ENCODE measurements at places on chromosomes 6 and 20. TPM values are rescaled to one million over a fixed set of nuclear protein-coding genes. Genes with fewer than 3 reads are reported as not detected.

RPS6KA2 gene
- total RNA-seq = 5.7 TPM

IRAK1BP1 gene
- total RNA-seq = 3.0 TPM

RIN2 gene
- total RNA-seq = 0.43 TPM

L3MBTL3 gene
- total RNA-seq = 35.5 TPM

DEFB132 gene
- total RNA-seq = not detected

ZC3H12D gene
- total RNA-seq = 25.5 TPM

ELOVL2 gene
- not detected for total RNA-seq

- H3K4me1 ChIP-seq = no peaks in the 10 kb centered on the region
- no peaks in the 10 kb centered on the region for H3K27me3 ChIP-seq
- H3K27ac ChIP-seq = no peak overlapping the region
Observed at GRCh38 chr6:77143659-77144447, 319.4 kb downstream of the HTR1B start.

GRCh38 chr6:157368359-157369049 lies 12.5 kb upstream of the ZDHHC14 start:
- H3K4me1 ChIP-seq = peaks cover 14% of the 10 kb centered on the region
- H3K4me3 ChIP-seq = no peak overlapping the region
- H3K27ac ChIP-seq = no peak overlapping the region
- H3K27me3 ChIP-seq = peaks cover 61% of the 10 kb centered on the region
- DNase-seq = no peak
- no peaks in the 10 kb centered on the region for H3K36me3 ChIP-seq

GRCh38 chr6:167661552-167662044 lies 165.1 kb upstream of the AFDN start:
- no peak overlapping the region for H3K4me3 ChIP-seq
- DNase-seq = no peak
- H3K36me3 ChIP-seq = no peaks in the 10 kb centered on the region
- no peaks in the 10 kb centered on the region for H3K27me3 ChIP-seq

DNA sequence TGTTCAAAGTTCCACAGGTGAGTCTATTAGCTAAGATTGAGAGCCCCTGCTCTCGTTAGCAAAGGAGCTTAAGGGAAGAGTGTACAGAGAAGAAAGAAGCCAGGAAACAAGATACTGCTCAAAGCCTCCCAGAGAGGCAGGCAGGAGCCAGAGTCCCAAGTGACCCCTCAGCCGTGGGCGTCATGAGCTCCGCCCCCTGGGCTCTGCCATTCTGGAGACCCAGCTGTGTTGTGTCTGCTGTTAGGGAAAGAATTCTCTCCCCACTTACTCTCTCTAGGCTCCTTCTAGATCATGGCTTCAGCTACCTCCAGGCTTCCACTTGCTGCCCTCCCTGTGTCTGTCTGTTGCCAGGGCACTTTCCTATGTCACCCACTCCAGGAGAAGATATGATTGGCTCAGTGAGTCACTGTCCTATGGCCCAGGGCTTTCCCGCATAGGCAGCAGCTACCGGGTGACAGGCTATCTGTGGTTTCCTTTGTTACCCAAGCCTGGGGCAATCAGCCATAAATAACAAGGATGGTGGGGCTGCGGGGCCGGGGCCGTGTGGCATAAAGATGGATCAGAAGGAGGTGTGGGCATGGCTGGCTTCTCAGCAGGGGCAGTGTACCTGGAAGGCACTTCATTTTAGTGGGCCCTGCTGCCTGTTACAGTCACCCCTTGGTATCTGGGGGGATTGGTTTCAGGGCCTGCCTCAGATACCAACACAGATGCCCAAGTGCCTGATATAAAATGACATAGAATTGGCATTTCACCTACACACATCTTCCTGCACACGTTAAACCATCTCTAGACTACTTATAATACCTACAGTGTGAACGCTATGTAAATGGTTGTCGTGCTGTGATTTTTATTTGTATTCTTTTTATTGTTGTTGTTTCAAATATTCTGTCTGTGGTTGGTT lies 118.9 kb downstream of the ARMC2 start:
- H3K36me3 ChIP-seq = peaks cover 1% of the 10 kb centered on the region
- DNase-seq = no peak
- peaks cover 20% of the 10 kb centered on the region for H3K4me1 ChIP-seq
- H3K27ac ChIP-seq = no peak overlapping the region
- no peaks in the 10 kb centered on the region for H3K27me3 ChIP-seq

- H3K4me3 ChIP-seq = no peak overlapping the region
Observed at GRCh38 chr20:59640267-59640666, 35.9 kb downstream of the PHACTR3 start.

GRCh38 chr6:150482883-150483409 lies 114.1 kb downstream of the IYD start:
- no peaks in the 10 kb centered on the region for H3K4me1 ChIP-seq
- H3K36me3 ChIP-seq = no peaks in the 10 kb centered on the region
- no peak overlapping the region for H3K4me3 ChIP-seq
- no peak for DNase-seq

GRCh38 chr20:34017610-34018009 lies 23.9 kb downstream of the RALY start:
- H3K4me1 ChIP-seq = peaks cover 56% of the 10 kb centered on the region
- H3K27me3 ChIP-seq = no peaks in the 10 kb centered on the region
- no peak for DNase-seq
- H3K27ac ChIP-seq = no peak overlapping the region

- no peaks in the 10 kb centered on the region for H3K36me3 ChIP-seq
- H3K4me3 ChIP-seq = no peak overlapping the region
- no peak overlapping the region for H3K27ac ChIP-seq
Observed at GRCh38 chr6:48031711-48032110, 79.3 kb downstream of the PTCHD4 start.

- H3K27me3 ChIP-seq = peaks cover 40% of the 10 kb centered on the region
- H3K36me3 ChIP-seq = no peaks in the 10 kb centered on the region
- H3K4me3 ChIP-seq = no peak overlapping the region
Observed at GRCh38 chr6:108744996-108745395, 103.2 kb upstream of the ARMC2 start.

DNA sequence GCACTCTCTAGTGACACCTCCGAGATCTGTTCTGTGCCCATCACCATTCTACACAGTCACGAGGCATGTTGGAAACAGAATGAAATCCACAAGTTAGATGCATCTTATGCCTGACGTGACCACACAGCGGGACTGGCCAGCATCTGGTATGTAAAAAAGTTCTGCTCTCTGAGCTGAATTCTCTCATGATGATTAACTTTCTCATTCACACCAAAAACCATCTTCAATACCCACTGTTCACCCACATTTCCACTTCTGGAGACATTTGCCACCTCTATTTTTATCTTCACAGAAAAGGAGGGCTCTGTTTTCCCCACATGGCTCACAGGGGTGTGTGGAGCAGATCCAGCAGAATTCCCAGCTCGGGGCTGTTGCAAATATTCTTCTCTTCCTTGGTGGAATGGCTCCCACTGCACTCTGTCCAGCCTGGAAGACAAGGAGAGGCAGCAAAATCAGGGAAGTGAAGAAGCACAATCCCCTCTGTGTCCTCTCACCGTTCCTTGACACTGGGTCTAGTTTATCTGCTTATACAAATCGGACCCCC lies 303.4 kb downstream of the TAF4 start:
- H3K4me3 ChIP-seq = no peak overlapping the region
- H3K27ac ChIP-seq = no peak overlapping the region
- H3K36me3 ChIP-seq = no peaks in the 10 kb centered on the region
- peaks cover 2% of the 10 kb centered on the region for H3K27me3 ChIP-seq

DNA sequence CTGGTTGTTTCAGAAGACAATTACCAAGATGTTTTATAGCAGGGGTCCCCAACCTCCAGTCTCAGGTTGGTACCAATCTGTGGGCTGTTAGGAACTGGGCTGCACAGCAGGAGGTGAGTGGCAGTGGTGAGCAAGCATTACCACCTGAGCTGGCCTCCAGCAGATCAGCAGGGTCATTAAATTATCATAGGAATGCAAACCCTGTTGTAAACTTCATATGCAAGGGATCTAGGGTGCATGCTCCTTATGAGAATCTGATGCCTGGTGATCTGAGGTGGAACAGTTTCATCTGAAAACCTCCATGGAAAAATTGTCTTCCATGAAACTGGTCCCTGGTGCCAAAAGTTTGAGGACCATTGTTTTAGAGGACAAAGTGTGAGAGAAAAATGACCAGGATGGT lies 240.6 kb downstream of the GRM1 start:
- no peaks in the 10 kb centered on the region for H3K4me1 ChIP-seq
- no peak for DNase-seq
- no peaks in the 10 kb centered on the region for H3K27me3 ChIP-seq
- no peak overlapping the region for H3K27ac ChIP-seq
- no peak overlapping the region for H3K4me3 ChIP-seq

Data from activated naive CD8-positive, alpha-beta T cell treated with anti-CD3 and anti-CD28 coated beads, Interleukin-2, amount 10 ng/mL, durations not matched to agents 7 days and 5 days (primary cell).